ENCODE measurements at places on chromosomes 7 and 10.

GRCh38 chr7:1576521-1577253 is 6.9 kb upstream of the PSMG3 start:
- no peak for DNase-seq

DNA sequence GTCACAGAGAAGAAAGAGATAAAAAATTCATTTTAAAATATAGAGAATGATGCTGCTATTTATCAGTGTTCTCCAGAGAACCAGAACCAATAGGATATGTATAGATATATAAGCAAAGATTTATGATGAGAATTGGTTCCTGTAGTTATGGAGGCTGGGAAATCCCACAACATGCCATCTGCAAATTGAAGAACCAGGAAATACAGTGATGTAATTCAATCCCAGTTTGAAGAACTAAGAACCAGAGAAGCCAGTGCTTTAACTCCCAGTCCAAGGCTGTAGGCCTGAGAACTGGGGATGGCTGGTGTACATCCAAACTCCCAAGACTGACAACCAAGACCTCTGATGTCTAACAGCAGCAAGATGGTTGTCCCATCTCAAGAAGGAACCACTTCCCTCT is 192.9 kb upstream of the PLXDC2 start:
- no peak for DNase-seq

DNA sequence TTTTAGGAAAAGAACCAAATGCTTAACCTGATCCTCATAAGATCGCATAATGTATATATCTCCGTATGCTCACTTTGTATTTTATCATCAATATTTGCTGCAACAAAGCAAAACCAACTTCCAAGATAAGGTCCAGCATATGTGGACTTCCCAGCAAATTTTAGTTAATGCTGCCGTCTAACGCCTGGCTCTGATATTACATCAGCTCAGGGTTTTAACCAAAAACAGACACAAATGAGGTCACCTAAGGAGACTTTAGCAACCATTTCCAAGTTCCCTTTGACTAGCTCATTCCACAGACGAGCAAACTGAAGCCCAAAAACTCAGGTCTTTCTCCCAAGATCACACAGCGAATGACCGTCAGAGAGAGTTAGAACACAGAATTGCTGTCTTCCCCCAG is 59.4 kb upstream of the UCN3 start:
- DNase-seq: no peak

DNA sequence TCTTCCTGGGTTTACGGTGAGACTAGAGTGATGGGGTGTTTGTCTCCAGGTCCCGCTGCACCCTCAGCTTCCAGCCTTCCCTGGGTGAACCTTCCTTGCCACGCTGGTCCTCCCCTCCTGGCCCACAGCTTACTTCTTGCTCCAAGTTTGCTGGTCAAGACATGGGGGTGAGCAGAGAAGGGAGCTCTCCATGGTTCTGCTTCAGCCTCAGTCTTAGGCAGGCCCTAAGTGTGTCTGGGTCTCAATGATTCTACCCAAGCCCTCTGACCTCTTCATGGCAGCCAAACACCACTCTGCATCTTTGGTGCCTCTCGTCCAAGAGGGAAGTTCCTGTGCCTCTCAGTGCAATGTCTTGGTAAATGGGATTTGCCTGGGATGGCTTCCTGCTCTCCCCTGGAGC is 356.5 kb upstream of the KLF6 start:
- no peak for DNase-seq

DNA sequence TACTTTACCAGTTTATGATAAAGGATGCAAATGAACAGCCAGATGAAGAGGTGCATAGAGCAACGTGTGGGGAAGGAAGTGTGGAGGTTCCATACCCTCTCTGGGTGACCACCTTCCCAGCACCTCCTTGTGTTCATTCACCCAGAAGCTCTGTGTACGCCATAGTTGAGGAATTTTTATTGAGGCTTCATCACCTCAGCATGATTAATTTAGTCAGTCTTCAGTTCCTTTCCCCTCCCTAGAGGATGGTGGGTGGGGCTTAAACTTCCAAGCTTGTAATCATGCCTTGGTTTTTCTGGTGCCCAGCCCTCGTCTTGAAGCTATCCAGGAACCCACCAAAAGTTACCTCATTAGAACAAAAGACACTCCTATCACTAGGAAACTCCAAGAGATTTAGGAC is 162.7 kb downstream of the PLCE1 start:
- no peak for DNase-seq

GRCh38 chr10:73956476-73957359 is 41.2 kb upstream of the VCL start:
- DNase-seq: no peak

- DNase-seq: no peak
Observed at GRCh38 chr7:132745510-132745909, 169.2 kb upstream of the PLXNA4 start.

- no peak for DNase-seq
Observed at GRCh38 chr7:53542157-53542556, 506.7 kb downstream of the POM121L12 start.

- DNase-seq: no peak
Observed at GRCh38 chr10:118596426-118597124, 1.1 kb upstream of the PRLHR start.

GRCh38 chr10:124155781-124156435 is 62.5 kb upstream of the CHST15 start:
- no peak for DNase-seq

DNA sequence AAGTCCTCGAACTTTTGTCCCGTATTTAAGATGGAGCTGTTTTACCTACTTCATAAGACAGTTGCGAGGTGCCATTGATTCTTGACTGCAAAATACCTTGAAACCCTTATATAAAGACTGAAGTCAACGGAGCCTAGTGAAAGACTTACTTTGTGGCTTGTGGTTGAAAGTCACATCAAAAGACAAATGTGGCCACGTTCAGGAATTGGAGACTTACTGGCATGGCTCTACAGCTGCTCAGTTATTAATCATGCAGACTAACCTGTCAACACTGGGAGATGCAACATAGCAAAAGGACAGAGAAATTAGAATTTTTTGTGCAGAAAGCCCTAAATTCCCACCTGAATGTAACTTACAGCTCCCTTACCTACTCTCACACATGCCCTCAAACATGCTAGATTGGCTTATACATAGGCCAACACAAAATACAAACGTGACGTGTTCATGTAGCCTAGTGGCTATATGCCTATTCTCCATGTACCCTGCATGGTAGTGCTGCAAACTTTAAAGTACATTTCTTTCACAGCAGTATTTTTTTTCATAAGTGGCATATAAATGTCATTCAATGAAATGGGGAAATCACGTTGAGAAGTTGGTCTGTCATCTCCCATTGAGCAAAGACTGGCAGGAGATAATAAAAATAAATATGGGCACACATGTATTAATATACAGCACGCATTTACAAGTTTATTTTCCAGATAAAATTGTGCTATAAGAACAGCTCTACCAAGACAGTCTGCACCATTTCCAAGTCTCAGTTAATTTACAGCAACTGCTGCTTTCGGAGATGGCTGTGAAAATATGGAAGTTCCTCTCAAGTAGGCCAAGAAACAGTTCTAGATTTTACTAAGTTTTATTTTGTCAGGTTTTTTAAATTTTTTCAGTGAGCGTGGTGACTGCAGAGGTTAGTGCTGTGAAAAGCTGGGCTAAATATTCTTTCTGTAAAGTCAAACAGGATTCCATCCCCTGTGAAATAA is 170.4 kb upstream of the C7orf33 start:
- DNase-seq: no peak

DNA sequence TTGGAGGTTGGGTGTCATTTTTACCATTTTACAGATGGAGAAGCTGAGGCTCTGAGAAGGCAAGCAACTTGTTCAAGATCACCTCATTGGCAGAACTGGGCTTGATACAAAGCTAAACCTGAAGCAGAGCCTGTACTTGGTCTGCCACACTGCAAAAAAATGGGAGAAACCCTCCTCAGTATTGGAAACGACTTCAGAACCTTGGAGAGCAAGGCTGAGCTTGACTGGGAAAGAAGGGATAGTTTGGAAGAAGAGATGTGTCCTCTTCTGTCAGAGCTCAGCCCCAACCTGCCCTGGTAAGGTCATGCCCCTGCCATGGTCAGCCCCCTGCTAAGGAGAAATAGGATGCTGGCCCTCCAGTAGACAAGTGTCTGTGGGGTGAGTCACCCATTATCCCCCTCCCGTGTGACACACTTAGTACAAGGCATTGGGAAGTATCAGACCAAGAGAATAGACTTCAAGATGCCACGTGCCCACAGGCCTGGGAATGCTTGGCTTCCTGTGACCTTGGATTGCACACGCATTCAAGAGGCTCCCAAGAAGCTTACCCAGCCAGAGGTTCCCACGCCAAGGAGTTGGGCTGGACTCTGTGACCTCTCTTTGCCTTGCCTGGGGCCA is 56.2 kb upstream of the SMNDC1 start:
- no peak for DNase-seq

DNA sequence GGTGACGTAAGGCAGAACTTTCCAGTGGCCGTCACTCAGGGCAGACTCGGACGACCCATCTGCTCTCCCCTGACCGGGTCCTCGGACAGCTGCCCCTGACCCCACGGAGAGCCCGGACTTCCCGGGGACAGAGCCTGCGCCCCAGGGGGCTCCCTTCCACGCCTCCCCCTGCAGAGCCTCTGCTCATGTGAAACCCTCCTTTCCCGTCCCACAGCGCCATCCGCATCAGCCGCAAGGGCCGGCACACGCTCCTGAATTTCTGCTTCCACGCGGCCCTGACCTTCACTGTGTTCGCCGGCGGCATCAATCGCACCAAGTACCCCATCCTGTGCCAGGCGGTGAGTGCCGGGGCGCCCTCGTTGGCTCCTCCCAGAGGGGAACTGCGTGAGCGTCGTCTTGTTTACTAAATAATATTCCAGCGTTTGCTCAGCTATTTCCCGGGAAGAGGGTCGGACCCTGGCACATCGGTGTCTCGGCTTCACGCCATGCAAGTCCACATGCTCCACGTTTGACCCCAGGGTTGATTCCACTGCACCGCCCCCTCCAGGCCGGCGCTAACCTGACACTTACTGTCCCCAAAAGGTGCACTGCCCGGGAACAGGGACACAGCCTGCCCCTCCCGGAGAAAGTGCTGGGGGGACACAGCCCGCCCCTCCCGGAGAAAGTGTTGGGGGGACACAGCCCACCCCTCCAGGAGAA is 10.9 kb downstream of the ADGRA1 start:
- no peak for DNase-seq

DNA sequence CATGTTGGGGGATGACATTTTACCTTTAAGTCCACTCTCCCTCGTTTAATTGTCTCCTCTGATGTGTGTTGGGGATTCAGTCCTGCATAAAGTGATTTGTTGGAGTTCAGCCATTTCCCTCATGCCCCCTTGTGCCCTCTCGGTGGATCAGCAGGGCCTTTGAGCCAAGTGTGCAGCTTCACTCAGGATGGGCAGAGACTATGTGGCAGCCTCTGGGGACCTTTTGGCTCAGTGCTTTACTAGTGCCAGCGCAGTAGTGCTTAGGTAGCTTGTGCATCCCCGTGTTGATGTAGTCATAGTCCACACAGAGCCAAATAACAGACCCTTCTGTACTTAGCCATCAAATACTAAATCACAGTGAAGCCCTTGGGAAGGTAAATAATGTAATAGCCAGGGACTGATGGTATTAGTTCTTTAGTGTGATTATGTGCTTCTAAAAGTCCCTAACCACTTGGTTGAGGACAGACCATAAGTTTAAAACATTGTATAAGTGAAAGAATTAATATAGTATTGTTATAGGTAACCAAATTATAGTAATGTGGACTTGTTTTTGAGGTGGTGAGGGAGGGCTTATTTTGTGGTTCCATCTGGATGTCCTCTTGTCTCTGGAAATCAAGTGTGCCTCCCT is 11.4 kb downstream of the BUB3 start:
- no peak for DNase-seq
